ENCODE measurements at places on chromosomes 1 and 21. TPM values are rescaled to one million over a fixed set of nuclear protein-coding genes. Genes with fewer than 3 reads are reported as not detected.

Gene HSD11B1
- 0.43 TPM for total RNA-seq

DNA sequence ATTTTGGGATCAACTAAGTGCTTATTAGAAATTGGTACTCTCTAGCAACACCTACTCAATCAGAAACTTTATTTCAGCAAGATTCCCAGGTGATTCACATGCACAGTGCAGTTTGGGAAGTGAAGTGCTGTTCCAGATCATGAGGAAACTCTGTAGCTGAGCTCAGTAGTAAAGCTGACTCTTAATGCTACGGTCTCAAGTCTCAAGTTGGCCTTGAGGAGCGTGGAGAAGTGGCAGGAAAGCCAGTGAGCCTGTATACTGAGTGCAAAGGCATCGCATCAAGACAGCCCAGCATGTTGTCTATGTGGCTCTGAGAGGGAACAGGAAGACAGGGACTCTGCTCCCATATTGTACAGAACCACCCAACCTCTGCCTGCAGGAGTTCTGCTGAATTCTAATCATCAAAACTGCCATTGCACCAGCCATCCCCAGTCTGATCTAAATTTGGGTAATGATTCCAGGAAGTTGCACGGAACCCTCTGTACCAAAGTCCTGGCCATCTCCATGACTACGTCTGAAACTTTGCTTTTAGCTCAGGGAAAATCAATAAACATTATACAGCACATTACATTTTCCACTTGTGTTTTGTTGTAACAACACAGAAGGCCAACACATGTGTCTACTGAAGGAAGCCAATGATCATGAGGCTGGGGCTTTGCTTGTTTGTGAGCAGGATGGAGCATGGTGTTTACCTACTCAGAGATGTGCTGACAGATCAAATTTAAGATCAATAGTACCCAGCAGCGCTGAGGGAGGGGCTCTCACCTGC is 105.1 kb upstream of the TLR5 start:
- no peak for DNase-seq

Gene LENEP
- 0.48 TPM for total RNA-seq

Gene HAO2
- not detected for total RNA-seq

Gene LAMB3
- 1.2 TPM for total RNA-seq

DNA sequence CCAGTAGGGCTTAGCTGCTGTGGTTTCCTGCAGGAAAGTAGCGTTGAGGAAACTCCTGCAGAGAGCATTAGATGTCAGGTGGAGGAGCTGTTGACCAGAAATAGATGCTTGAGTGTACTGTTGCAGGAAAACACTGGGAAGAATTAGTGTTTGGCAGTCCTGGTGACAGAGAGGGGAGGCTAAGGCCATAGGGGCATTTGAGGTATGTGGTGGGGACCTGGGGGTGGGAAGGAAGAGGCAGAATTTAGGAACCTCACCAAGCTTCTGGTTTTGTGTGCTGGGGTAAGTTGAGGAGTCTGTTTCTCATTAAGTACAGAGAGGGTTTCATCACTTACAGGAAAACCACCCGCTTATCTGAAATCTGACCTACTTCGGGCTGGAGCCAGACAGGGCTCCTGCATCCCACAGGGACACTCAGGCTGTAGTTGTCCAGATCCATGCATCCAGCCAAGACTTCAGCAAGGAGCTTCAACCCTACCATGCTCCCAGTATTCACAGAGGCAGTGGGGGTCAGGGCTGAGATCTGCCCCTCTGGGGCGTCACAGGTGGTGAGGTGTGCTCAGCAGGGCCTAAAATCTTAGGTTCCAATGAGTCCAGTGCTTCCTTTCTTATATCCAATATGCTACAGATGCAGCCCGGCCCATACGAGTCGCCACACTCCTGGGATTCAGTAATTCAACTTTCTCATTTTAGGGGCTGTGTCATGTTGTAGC is 15.1 kb downstream of the SH2D2A start:
- no peak for DNase-seq

DNA sequence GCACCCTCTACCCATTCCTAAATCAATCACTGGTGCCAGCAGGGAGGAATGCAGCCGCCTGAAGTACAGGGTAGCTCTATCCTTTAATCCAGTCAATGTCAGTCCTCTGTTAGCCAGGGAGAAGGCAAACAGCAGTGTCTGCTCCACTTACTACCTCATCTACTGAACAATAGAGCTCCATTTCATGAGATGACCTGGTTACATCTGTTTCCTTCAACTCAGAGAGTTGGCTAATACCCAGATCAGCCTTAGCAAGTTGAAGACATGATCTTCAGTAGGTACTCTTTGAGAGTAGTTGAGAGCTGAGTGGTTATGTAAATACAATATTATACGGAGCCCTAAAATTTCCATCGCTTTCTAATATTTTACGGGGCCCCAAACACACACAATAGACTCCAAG is 46.1 kb upstream of the CD34 start:
- no peak for DNase-seq

DNA sequence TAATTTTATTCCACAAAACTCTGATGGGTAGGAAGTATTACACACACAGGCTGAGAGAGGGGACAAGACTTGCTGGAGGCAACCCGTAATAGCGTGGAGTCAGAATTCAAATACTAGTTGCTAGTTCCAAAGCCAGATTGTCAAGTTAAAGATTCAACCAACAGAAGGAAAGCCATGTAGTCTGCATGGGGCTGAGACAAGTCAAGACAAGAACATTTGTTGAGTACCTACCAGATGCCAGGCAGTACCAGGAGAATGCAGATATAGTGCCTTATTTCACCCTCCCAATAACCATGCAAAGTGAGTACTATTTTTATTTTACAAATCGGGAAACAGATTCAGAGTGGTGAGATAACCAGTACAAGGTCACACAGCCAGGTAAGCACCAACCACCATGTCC is 110.4 kb upstream of the SPATA6 start:
- no peak for DNase-seq

DNA sequence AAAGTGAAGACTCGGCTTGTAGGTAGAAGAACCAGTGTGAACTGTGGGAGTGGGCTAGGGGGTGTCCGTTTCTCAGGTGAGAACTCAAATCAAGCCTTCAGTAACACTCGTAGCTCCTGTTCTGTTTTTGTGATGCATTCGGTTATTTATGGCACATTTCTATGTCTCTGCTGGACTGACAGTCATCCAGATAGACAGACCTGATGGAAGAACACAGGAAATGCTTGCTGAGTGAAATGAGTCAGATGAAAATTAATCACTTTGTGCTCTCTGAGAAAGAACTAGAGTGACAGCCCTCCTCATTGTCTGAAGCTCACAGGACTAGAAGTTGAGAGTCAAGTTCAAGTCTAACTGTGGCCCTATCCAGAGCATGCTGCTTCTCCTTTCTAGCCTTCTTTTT is 360.1 kb upstream of the PLXNA2 start:
- no peak for DNase-seq

Gene HPCAL4
- total RNA-seq, result 0.50 TPM

- DNase-seq, result no peak
These were observed 5.1 kb downstream of the AHCYL1 start for GRCh38 chr1:109989506-109990301.
